ENCODE measurements at places on chromosomes 6 and 20.

DNA sequence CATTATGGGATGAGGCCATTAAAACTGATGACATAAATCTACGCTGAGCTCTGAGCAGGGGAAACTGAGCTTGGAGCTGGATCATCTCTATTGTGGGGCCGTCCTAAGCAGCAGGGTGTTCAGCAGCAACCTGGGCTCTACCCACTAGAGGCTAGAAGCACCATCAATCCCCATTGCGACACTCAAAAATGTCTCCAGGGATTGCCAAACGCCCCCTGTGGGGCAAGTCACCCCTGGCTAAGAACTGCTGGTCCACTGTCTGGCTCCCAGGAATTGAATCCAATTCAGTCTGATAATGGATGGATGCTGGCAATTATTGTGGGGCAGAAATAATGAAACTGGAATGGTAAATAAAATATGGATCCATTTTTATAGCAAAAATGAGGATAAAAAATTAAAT is 38.2 kb downstream of the PMEPA1 start:
- DNase-seq, result no peak

DNA sequence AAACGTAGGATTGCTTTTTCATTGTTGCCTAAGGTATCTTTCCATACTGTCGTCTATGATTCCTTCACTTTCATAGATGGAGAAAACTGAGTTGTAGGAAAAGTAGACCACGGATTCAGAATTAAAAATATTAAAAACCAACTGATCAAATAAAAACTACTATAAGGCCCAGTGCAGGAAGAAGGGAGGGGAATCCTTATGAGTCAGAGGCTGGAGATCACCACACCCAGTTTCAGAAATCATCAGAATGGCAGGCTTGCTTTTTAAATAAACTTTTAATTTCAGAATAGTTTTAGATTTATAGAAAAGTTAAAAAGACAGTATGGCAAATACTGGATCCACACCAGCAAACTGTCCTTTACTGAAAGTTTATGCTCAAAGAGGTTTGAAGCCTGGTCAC is 32.0 kb upstream of the POPDC3 start:
- no peak for DNase-seq

DNA sequence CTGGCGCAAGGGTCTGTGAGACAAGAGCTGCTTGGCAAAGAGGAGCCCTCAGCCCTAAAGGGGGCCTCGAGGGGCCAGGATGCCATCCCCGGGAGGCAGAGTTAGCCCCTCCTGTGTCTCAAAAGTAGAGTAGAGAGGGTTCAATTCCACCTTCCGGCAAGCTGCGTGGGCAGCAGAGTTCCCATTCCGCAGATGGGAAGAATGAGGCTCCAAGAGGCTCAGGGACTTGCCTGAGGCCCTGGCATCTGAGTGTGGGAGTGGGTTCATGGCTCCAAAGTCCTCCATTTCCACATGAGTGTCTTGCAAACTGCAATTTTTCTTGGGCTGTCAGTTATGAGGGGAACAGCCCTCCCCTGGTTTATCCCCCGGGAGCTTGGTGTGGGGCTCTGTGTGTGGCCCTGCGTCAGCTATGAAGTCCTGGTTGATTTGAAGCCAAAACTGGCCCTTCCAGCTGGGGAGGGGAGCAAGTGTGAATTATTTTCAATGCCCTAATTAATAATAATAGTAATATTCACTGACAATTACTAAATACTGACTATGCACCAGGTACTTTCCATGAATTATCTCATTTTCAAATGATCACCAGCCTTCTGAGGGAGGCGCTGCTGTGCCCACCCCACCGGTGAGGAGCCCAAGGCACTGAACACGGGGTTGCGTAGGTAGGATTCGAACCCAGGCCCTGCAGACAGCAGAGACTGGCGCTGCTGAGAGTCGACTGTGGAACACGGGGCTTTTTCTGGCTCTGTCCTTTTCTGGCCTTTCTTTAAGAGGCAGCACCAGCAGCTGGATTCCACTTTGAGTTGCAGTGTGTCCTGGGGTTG is 153.0 kb upstream of the PTPN1 start:
- DNase-seq, result no peak

DNA sequence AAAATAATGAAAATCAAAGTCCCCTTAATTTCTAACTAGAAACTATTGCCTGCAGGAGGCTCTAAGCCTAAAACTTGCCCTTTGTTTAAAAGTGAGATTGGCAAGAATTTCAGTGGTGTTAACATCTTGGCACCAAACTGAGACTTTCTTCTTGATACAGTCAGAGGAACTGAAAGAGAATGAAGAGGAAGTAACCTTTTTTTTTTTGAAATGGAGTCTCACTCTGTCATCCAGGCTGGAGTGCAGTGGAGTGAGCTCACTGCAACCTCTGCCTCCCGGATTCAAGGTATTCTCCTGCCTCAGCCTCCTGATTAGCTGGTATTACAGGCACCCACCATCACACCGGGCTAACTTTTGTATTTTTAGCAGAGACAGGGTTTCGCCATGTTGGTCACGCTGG is 3.6 kb downstream of the DOP1A start:
- DNase-seq, result no peak

GRCh38 chr6:10409731-10410206 is 5.1 kb downstream of the TFAP2A start:
- no peak for DNase-seq

DNA sequence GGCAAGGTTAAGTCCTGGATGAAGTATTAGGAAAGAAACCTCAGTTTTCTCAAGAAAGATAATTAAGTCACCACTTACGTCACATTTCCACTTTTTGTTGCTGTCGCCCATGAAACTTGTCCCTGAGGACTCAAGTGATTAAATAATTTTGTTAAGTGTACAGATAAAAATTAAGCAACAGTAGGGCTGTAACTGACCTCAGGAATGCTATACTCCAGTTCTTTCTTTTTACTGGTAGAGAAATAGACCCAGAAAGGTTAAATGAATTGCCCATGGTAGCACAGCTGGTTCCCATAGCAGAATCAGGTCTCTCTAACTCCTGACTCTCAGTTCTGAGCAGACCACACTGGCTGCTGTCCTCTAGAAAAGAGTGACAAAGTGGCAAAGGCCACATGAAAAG is 54.5 kb downstream of the CLIC5 start:
- DNase-seq, result no peak
